ENCODE measurements at places on chromosomes 2 and 18.

GRCh38 chr2:150298571-150299305, 188.7 kb downstream of the RND3 start:
- no peak for DNase-seq

DNA sequence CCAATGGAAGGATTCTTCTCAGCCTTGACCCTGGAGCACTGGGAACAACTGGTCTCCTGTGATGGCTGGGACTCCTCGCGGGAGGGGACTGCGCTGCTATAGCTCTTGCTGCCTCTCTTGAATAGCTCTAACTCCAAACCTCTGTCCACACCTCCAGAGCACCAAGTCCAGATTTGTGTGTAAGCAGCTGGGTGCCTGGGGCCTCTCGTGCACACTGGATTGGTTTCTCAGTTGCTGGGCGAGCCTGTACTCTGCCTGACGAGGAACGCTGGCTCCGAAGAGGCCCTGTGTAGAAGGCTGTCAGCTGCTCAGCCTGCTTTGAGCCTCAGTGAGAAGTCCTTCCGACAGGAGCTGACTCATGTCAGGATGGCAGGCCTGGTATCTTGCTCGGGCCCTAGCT, 28.8 kb downstream of the LIPG start:
- no peak for DNase-seq

- DNase-seq, result no peak
Measured at GRCh38 chr2:46135958-46136357, 161.2 kb upstream of the EPAS1 start.

DNA sequence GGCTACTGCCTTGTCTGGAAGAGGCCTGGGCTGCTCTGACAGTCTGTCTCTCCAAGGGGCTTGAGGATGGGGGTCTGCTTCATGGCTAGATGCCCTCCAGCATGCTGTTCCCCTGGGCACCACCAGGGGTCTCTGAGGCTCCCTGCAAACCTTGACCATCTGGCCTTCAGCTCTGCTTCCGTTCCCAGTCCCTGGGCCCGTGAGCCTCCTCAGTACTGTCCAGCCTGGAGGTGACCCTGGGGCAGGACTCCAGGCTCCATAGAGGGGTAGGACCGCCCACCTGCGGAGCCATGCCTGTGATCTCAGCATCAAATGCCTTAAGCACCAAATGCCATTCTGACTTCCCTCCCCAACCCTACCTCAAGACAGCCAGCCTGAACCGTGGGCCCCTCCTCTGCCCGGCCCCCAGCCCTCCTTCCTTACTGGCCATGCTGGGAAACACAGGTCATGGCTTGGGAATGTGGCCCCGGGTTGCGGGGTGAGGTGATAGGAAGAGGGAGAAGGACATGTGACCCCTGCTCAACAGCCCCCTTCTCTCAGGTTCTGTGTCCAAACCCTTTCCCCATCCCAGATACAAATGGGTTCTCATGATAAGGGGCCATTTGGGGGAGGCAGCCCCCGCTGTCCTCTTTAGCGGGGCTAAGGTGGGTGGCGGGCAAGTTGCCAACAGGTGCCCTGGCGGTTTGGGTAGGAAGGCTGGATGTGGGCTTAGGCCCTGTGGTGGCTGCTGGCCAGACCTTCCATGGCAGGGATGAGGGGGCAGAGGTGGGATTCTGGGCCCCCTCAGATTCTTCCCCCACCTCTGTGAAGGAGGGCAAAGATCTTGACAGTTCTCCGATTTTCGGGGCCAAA, 25.0 kb downstream of the SPEG start:
- no peak for DNase-seq

GRCh38 chr2:150212722-150213171, 274.7 kb downstream of the RND3 start:
- peak; percentile 71 for DNase-seq

DNA sequence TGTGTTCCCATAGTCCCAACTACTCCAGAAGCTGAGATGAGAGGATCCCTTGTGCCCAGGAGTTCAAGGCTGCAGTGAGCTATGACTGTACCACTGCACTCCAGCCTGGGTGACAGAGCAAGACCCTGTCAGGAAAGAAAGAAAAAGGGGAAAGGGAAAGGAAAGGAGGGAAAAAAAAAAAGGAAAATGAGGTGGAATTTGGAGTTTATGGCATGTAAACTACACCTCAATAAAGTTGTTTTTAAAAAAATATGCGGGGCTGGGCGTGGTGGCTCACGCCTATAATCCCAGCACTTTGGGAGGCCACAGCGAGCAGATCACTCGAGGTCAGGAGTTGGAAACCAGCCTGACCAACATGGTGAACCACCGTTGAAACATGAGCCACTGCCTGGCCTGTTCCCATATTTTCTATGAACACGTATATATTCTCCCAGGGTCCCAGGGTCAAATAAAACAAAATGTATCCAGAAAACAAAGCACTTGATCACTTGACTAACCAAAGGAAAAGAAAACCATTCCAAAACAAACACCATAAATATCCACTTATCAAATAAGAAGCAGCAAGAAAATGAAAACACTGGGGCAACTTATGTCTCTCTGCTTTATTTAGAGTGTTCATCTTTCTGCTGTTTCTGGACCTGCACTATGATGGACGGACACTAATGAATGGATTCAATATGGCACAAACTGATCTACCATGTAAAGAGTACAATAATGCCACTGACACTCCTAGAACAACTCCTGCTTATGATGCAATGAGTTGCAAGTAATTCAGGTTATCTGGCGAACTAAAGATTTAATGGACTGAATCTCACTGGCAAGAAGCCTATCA, 56.8 kb downstream of the ASXL2 start:
- no peak for DNase-seq

DNA sequence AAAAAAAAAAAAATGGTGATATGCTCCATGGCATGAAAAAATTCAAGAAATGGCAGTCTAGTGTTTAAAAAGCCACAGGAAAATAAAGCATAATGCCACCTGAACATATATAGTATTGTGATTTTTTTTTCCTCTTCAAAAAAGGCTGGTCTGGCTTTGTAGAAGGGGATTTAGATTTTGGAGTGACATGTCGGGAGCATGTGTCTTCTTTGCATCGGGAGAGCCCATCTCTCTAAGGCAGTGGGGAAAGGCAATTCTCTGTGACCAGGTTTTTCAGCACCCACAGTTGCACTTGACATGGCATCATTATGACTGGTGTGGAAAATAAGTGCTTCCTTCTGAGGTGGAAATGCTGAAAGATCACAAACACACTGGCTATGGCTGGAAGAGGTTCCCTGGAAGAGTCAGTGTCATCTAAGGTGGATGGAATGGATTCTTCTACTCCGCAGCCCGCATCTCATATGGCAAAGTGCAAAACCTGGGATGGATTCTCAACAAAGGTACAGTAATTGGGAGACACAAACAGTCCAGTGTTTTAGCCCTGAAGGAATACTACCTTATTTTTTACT, 172.5 kb downstream of the AGAP1 start:
- peak; percentile 83 for DNase-seq

DNA sequence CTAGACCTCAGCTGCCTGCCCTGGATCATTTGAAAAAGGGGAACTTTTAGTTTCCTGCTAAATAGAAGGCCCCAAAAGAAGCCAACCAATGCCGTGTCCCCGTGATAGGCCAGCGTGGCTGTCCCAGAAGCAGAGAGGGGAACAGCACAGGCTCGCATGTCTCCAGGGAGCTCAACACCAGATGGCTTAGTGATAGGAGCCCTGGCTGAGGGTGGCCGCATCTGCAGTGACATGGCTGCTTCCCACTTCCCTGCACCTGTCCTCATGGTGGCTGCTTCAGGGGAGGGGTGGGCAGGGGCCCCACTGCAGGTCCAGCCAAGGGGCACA, 79.6 kb downstream of the MBP start:
- no peak for DNase-seq

- no peak for DNase-seq
Measured at GRCh38 chr2:74562126-74562775, 7.7 kb downstream of the DOK1 start.

DNA sequence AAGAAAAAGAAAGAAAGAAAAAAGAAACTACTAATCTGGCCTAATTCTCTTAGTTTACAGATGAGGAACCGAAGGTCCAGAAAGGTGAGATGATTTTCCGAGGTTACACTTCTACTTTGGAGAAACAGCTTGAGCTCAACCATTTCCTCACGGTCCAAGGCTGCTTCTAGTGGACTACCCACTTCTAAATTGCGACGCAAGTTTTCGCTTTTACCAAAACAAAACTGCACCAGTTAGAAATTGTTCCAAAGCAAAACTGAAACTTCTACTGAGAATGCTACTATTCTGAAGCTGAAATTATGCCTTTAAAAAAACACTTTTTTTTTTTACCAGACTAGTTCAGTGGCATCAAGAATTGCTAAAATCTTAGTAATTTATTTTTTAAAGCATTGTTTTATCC, 101.6 kb downstream of the INO80D start:
- DNase-seq, result no peak

GRCh38 chr2:119198240-119198840, 25.3 kb upstream of the STEAP3 start:
- DNase-seq, result no peak

GRCh38 chr2:172280571-172281361, 146.6 kb upstream of the ITGA6 start:
- no peak for DNase-seq

DNA sequence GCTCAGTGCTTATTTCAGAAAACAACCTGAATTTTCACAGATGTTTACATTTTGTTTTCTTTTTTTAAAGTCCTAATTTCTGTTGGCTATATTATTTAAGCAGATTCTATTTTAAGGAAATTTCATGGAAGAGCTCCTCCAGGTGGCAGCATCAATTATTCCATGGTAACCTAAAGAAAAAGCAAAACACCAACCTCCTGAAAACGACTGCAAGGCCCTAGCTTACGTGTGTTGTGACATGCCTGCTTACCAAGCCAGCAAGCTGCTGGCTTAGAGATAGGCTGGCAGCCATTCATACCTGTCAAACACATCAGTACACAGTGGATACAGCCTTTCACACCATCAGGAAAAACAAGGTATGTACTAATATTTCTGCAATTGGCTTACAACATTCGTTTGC, 64.9 kb downstream of the LPIN2 start:
- DNase-seq, result no peak

GRCh38 chr2:130785466-130786055, 30.2 kb downstream of the AMER3 start:
- DNase-seq, result no peak

- DNase-seq, result no peak
Measured at GRCh38 chr2:11122380-11122779, 32.9 kb upstream of the SLC66A3 start.

DNA sequence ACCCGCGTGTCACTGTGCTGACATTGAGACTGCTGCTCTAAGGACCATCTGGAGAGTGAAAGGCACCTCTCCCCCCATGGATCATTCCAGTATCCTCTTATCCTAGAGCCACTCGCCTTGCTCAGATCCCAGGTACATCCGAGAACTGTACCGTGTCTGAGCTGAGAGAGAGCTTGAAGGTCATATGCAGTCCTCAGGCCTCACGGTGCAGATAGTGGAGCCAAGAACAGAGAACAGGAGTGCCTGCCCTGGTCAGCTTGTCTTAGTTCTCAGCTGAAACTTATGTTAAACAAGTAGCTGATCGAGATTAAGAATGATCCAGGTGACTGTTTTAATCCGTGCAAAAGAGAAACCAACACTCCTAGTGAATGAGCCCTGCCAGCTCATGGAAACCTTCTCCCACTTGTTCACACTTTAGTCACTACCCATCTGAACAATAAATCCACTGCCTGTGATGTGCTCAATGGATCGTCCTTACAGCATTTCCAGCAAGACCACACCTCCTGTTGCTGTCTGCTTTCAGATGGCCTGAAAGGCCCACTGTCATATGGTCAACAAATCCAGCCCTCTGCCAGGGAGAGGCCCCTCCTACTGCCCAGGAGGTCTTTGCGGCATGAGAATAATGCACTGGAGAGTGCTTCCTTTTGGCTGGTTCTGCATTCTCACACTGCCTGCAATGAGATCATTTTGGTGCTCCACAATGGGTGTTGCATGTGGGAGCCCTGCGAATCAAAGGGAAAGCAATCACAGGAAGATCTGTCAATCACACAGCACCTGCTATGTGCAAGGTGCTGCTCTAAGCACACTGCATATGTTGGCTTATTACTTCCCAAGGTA, 43.7 kb upstream of the APCDD1 start:
- DNase-seq, result no peak

DNA sequence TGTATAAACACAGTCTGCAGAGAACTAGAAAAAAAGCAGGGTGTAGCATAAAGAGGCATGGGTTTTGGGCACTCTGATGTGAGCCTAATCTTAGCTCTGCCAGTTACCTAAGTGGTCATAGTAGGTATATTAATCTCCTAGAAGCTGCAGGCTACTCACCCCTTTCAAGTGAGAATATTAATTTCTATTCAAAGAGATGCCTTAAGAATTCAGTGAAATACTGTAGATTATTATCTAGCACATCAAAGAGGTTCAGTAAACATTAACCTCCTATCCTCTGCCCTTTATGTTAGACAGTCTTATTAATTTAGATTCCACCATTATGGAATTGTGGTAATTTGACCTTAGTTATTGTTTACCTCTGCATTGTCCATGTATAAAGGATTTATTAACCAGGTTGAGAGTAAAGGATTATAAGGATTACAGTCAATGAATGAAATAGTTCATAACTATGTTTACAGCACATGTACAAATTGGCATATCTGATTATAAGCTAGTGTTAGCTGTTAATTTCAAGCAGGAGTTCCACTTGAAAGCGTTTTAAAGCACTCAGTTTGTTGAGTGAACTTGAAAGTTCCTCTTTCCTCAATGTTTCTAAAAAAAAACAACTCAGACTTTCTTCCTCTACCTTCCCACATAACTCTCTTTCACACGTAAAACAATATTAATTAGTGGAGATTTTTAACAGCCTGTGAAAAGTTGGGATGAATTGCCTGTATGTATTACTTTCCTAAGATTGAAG, 150.6 kb upstream of the EPC2 start:
- DNase-seq, result no peak

DNA sequence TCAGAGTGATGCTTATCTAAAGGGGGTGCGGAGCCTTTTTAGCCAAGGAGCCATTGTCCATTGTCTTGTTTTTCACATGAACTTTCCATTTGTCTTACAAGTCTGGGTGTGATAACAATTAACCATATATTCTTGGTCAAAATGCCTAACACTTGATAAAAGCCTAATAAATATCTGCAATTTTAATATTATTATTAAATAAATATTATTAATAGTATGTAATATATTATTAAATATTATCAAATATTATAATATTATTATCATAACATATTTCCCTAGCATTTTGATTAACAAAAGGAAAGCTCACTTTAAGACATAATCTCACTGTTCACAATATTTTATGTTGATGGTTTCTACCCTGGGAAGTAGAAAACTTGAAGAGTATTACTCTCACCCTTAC, 1143.6 kb upstream of the GYPC start:
- DNase-seq, result no peak

DNA sequence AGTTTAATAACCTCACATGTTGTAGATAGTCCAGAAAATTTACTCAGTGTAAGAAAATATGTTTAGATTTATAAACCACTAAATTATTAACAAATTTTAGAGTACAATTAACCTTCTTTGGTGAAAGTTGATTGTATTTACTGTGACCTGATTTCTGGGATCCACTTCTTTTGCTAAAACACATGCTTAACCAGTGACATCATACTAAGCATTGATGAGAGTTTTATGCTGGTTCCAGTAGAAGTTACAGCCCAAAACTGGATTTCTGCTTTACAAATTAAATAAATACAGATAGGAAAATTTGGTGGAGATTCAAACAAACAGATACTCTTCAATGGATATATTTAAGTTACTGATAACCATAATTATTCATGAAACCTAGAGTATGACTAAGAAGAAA, 40.9 kb downstream of the RBBP8 start:
- DNase-seq, result no peak

Data from GM04503 (cell line).